CD4-positive, alpha-beta T cell treated with Interferon gamma for 1 hour (primary cell): ENCODE measurements at places on chromosomes 16 and 17.

- DNase-seq: no peak
These were observed 32.7 kb upstream of the FOXF1 start for GRCh38 chr16:86477642-86478041.

DNA sequence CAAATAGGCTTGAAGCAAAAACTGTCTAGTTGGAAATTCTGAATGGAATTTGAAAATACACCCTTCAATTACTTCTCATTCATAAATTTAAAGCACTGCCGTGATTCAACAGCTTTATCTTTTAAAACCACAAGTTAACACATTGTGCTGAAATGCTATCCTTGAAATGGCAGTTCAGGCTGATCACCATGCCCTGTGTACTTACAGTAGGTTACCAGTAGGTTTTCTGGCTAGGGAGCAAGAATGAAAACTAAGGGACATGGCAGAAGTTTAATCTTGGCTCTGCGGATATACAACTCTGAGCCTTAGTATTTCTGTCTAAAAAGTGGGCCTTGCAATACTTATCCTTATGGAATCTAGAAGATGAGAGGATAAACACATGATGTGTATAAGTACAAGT, 28.0 kb downstream of the NXPH3 start:
- no peak for DNase-seq

- no peak for DNase-seq
These were observed 102.5 kb downstream of the MRM1 start for GRCh38 chr17:36703860-36704266.

DNA sequence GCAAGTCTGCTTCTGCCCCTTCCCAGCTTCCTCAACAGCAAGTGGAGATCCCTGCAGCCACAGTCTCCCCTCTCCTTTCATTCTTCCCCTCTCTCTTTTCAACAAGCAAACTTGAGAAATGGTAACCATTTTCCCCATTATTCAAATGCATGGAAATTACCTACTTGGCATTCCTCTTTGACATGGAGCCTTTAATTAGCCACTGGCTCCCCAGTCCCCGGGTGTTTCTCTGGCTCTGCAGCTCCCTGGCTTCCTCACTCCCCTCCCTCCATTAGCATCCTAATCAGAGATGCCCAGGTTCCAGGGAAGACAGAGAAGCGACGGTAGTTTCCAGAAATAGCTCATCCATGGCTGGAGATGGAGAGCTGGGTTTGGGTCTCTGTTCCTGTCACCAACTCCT, 116.0 kb downstream of the CCT6B start:
- DNase-seq: no peak

GRCh38 chr16:2531371-2531695, at the start of gene CEMP1:
TSS of gene CEMP1 (minus strand) at chr16:2531408. CDS start at chr16:2531073, 335 bp downstream.
- DNase-seq: no peak
